NCI-H1048 (cell line): ENCODE measurements at places on chromosomes 12 and 14.

DNA sequence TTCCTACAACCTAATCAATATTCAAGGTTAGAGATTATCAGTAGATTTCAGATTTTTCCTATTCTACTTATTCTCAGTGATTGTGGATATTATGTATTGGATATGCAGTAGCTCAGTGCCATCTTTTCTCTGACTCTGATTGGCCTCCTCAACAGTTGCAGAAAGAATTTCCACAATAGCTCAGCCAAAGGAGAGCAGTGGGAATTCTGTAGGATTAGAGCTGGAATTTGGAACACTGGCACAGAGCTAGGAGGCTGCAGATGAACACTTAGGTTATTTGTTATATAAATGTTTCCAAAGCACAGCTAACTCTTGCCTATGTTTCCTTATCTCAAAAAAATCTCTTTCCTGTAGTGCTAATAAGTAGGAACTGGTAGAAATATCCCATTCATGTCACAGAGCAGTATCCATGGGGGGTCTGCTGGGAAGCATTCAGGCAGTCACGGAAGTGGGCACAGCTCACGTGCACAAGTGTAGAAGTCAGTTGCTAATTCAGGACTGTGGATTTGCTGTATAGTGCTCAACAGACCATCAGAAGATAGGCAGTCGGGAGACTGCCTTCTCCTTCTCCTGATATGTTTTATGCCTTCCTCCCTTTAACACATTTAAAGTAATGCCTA lies 116.2 kb upstream of the TMEM260 start:
- no peak for DNase-seq

GRCh38 chr12:27733052-27733656 lies 22.5 kb downstream of the MRPS35 start:
- no peak for DNase-seq

DNA sequence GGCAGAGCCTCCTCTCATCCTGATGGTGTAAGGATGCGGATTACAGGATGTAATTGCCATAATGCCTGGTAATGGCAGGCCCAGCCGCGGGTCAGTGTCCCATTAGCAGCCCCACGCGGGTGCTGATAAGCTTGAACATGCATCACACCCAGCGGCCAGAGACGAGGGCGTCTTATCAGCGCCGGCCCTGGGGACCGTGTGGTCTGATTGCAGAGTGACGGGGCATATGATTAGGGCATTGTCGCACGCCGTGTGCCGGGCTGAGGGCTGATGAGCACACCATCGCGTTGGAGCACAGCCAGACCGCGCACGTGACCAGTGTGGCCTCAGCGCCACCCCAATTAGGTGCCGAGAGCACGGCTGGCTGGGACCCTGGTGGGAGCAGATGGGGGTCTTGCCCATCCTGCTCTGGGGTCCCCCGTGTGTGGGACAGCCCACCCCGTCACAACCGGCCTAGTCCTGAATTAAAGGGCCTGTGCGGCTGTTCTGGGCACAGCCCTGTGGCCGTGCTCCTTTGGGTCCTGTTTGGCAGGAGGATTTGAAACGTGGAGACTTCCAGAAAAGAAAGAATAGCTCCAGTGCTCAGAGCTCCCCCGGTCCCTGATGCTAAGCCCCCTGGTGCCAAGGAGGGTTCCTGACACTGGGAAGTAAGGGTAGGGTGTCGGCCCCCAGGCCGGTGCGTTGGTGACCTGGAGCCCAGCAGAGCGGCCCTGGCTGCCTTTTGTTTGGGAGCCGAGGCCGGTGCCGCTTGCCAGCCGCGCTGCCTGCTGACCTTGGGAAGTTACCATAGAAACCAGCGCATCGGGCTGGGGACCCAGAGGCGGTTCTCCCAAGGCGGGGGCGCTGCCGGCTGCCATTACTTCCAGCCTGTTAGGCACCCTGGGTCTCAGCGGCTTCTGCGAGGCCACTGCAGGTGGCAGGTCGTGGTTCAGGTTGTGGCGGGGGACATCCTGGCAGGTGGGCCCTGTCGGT lies 20.7 kb downstream of the KIF26A start:
- DNase-seq = no peak

DNA sequence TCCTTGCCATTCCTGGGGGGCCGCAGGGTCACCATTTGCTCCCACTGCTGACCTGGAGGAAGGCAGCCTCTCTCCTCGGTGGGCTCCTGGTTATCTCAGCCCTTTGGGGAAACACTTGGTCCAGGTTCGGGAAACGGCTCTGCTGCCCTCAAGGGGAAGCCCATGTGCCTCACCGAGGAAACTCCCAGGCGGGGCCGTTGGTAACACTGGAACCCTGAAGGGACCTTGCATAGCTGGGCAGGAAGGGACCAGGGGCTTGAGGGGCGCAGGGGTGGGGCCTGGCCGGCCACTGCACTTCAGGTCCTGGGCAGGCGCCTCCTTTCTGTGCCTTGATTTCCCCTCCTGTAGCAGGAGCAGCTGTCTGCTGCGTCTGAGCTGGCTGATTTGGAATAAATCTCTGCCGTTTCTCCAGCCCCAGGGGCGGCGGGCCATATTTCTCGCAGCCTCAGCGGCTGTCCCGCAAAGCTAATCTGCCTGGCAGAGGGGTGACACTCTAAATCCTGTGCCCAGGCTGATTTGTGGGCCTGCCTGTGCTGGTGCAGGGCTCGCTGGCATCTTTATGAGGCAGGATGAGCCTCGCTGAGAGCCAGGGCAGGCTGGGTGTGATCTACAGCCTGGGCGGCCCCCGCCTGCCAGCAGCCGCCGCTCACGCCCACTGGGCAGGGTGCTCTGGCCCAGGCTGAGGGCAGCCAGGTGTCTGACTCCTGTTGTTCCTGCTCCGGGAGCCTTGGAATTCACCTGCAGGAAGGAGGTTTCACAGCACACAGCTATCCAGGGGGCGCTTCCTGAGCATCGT lies 49.7 kb downstream of the KIF26A start:
- no peak for DNase-seq

- DNase-seq = no peak
Measured at GRCh38 chr12:100576331-100577036, 3.0 kb downstream of the GAS2L3 start.

GRCh38 chr12:78534311-78534710 lies 330.3 kb upstream of the SYT1 start:
- no peak for DNase-seq

DNA sequence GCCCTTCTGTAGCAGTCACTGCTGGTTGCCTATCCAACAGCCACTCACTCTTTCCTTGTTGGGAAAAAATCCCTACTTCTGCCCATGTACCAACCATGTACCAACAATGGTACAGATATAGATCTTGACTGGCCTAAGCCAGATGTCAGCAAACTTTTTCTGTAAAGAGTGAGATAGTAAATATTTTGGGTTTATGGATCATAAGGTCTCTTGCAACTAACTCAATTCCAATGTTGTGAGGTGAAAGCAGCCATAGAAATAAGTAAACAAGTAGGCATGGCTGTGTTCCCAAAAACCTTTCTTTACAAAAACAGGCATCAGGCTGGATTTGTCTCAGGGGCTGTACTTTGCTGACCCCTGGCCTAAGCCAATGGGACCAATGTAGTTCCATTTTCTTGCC lies 73.5 kb downstream of the ARMH4 start:
- DNase-seq = no peak

- no peak for DNase-seq
Measured at GRCh38 chr12:124328116-124328515, 33.2 kb downstream of the RFLNA start.

- DNase-seq = no peak
Measured at GRCh38 chr12:75058228-75058627, 151.4 kb downstream of the KCNC2 start.

- no peak for DNase-seq
Measured at GRCh38 chr12:121137512-121137911, 4.8 kb downstream of the P2RX7 start.

- DNase-seq = no peak
Measured at GRCh38 chr12:124278389-124279101, 16.3 kb upstream of the RFLNA start.

- DNase-seq = no peak
Measured at GRCh38 chr12:18257251-18257650, 4.1 kb upstream of the PIK3C2G start.

DNA sequence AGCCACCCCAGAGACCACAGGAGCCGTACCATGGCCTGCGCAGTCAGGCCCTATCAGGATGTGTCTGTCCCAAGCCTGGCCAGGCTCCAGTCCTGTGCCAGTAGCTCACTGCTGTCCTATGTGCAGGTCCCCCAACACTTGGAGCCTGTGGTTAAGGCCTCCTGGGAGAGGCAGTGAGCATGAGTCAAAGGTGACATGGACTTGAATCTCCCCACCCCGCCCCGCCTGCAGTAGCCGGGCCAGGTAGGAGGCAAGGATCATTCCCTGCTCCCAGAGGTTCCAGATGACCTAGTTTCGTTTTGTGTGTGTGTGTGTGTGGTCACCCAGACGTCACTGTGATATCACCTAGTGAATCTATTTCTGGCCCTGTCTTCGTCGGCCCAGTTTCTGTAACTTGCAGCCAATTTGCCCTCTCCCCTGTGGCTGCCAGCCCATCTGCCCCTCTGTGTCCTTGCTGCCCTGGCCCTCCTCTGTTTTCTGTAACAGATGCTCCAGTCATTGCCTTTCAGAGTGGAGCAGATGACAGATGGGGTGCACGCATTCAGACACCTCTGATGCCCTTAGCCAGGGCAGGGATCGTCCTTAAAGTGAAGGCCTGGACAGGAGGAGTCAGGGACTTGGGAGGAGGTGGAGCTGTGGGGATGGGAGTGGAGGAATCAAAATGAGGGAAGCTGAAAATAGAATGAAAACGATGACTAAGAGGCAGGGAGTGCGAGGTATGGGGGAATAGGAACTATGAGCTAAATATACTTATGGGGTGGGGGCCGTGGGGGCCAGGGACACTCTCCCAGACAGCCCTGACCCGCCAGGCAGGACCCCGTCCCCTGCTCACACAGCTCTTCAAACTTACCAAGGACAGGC lies 37.4 kb downstream of the SLC6A12 start:
- DNase-seq = no peak

DNA sequence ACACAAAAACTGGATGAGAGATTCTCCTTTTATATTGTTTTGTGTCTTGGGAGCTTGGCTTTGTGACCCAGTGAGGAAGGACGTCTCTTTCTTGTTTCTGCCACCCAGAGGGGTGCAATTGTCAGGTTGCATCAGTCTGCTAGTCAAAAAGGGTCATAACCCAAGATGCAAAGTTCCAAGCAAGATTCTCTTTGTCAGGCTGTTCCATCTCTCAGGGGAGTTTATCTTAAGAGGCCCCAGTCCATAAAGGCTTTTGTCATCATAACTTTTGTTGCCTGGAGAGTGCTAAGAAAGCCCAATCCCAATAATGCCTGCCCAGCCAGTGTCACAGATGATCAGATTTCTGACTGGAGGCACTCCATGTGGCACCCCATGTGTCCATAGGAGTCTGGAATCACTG lies 444.9 kb downstream of the TRHDE start:
- no peak for DNase-seq
